Stimulated activated CD4-positive, alpha-beta T cell treated with anti-CD3 and anti-CD28 coated beads, Interleukin-2, amount 100 ng/mL, for 24 hours (primary cell): ENCODE measurements at places on chromosomes 6 and 20.

GRCh38 chr6:19180348-19181072 is 656.7 kb upstream of the ID4 start:
- no peak for DNase-seq

GRCh38 chr20:1392443-1392692 is 486 bp downstream of the FKBP1A start:
- DNase-seq = no peak

GRCh38 chr20:21613512-21613911 is 92.0 kb upstream of the PAX1 start:
- DNase-seq = no peak

DNA sequence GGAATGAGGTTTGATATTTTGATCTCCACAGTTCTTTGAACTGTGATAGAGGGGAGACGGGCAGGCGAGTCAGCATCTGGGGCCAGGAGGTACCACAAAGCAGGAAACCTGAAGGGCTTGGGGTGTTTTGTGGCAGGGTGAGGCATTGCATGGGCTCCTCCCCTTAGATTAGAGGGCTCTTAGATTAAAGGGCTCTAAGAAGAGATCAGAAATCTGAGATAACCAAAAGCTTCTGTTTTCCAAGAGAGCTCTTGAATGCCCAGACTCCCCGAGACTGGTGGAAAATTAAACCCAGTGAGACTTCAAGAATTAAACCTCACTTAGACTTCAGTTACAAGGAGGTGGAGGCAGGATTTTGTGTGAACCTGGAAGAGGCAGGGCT is 2.4 kb upstream of the GPX5 start:
- DNase-seq = peak; percentile 14

GRCh38 chr6:53727748-53728147 is 62.2 kb upstream of the KLHL31 start:
- no peak for DNase-seq

DNA sequence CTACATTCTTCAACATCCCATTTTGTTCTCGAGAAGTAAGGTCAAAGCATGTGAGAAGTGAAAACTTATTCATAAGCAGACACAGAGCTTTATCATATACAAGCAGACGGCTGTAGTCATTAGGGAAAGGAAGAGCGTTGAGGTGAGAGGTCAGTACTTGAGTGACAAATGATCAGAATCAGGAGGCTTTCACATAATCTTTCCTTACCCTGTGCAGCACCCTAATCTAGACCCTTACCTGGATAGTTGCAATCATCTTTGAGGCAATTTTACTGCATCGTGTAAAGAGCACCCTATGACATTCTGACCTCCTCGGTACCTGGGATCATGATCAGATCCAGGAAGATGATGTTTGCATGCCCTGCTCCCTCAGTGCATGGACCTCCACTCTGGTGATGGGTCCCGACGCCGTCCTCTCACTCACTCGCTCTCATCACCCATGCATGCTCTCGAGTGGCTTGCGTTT is 62.7 kb downstream of the RNF182 start:
- DNase-seq = no peak

DNA sequence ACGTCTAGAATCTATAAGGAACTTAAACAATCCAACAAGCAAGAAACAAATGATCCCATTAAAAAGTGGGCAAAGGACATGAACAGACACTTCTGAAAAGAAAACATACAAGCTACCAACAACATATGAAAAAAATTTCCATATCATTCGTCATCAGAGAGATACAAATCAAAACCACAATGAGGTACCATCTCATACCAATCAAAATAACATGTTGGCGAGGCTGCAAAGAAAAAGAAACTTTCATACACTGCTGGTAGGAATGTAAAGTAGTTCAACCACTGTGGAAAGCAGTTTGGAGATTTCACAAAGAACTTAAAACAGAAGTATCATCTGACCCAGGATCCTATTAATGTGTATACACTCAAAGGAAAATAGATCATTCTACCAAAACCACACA is 243.9 kb upstream of the RUNX2 start:
- no peak for DNase-seq

DNA sequence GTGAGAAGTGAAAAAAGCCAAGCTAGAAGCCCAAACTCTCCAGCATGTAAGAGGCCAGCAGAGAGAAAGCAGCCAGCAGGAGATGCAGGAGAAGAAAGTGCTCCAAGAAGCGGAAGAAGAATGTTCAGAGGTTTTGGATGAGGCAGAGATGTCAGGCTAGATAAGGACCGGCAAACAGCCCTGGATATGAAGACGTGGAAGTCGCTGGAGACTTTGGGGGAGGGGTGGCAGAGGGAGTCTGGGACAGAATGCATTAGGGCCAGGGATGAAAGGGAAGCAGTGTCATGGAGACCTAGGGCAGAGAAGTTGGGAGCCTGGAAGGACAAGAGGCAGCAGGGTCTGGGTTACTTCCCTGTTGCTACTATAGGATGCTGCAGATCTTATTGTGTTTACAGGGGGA is 5.3 kb upstream of the SCUBE3 start:
- no peak for DNase-seq

DNA sequence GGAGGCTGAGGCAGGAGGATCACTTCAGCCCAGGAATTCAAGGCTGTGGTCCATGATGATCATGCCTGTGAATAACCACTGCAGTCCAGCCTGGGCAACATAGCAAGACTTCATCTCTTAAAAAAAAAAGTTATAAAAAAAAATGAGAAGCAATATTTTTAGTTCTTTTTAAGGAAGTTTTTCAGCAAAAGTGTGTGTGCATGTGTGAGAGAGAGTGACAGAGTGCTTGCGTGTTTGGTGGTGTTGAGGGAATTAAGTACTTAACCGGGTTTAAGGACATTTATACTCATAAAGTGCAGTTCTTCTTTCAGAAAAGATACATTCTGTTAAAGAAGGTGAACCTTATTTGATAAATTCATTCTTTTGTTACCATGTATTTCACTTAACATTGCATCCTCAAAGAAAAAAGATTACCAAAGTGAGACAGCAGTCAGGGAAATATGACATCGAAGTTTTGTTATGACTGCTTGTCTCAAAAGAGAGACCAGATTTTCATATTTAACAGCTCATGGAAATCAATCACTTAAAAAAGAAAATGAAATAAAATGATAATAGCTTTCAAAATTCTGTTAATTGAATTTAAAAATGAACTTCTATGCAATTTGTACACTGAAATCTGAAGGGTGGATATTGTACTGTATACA is 254.7 kb downstream of the ARHGAP18 start:
- no peak for DNase-seq

GRCh38 chr20:14666696-14667095 is 329.3 kb upstream of the FLRT3 start:
- DNase-seq = no peak

- DNase-seq = no peak
Measured at GRCh38 chr6:145055567-145055966, 679.8 kb downstream of the EPM2A start.

DNA sequence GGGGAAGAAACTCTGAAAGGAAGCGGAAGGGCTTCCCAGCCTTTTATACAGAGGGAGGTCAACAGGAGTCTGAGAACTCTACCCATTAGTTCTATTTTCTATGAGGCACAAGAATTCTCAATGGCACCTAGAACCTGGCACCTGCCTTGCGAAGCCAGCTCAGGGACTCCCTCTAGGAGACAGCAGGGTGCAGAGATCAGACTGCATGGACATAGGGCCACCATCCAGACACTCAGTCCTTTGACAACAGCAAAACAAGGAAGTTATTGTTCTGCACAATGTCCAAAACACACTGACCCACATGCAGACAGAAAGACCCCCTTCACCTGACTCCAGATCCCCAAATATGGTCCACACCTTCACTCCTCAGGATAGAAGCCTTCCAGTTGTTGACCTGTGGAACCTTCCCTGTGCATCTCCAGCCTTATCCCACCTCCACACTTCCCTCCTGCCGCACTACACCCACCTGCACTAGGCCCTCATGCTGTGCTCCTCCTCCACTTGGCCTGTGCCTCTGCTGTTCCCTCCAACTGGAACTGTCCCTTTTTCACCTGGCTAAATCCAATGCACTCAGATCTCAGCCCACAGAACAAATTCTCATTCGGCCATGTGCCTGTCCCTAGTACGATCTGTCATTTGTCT is 27.8 kb downstream of the ACSS1 start:
- DNase-seq = no peak

- DNase-seq = no peak
Measured at GRCh38 chr6:110741517-110741916, 73.8 kb downstream of the CDK19 start.

DNA sequence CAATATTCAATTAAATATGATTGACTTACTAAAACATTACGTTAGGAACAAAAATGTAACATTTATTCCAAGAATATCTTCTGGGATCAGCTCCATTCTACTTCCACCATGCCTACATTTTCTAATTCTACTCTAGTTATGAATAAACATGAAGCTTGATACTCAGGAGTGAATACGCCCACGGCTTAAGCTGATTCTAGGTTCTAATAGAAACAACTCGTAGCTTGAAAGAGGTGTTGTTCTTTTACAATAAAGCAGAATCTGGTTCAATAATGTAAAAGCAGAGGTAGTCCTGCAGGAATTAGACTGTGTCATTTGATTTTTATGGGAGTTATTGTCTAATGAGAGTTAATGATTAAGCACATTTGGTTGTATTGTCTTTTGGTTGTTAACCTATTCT is 107.3 kb upstream of the OLIG3 start:
- no peak for DNase-seq

- DNase-seq = no peak
Measured at GRCh38 chr6:36444470-36444869, 1.7 kb downstream of the KCTD20 start.

DNA sequence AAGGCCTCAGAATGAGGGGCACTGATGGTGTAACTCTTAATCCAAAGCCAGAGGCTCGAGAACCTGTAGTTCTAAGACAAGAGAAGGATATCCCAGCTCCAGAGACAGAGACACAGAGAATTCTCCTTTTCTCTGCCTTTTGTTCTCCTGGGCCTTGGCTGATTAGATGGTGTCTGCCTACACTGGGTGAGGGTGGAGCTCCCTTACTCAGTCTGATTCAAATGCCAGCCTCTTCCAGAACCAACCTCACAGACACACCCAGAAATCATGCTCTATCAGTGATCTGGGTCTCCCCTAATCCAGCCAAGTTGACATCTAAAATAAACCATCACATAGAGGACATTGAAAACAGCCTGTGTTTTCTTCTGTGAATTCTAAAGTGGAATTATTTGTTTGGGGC is 68.0 kb upstream of the SMIM28 start:
- DNase-seq = no peak

GRCh38 chr20:41005361-41005729 is 23.3 kb upstream of the TOP1 start:
- DNase-seq = no peak

DNA sequence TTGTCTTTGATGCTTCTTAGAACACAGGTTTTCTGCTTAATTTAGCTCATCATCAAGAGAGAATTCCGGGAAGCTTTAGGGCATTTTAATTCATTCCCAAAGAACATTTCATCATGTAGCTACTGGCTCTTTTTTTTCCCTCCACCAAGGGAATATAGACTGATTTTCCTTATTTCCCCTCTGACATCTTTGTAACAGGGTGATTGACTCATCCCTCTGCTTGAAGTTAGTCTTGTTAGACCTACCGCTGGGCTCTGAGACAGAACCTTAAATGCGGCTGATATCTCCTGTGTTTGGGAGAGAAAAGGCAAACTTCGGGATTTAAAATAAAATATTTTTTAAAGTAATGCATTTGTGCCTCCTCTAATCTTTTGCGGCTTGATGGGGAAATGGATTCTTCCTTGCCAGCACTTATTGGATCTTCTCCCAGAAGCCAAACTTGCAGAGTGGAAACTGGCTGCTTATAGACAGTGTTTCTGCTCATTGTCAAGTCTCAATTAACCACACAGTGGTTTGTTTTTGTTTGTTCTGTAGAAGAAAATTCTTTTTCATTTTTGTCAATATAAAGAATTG is 272.7 kb upstream of the PLCB4 start:
- no peak for DNase-seq

DNA sequence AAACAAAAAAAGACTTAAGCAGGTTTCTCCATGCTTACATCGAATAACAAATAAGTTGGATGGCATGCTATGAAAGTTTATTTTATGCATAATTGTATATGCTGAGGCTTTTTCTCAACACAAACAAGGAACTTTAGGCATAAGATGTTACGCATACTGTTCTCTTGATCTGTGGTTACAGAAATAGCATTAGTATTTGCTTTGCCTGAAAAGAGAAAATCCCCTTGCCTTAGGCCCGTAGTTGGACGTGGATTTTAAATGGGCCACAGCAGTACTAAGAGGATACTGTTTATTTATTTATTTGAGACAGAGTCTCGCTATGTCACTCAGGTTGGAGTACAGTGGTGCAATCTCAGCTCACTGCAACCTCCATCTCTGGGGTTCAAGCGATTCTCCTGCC is 19.0 kb downstream of the LYRM2 start:
- no peak for DNase-seq

DNA sequence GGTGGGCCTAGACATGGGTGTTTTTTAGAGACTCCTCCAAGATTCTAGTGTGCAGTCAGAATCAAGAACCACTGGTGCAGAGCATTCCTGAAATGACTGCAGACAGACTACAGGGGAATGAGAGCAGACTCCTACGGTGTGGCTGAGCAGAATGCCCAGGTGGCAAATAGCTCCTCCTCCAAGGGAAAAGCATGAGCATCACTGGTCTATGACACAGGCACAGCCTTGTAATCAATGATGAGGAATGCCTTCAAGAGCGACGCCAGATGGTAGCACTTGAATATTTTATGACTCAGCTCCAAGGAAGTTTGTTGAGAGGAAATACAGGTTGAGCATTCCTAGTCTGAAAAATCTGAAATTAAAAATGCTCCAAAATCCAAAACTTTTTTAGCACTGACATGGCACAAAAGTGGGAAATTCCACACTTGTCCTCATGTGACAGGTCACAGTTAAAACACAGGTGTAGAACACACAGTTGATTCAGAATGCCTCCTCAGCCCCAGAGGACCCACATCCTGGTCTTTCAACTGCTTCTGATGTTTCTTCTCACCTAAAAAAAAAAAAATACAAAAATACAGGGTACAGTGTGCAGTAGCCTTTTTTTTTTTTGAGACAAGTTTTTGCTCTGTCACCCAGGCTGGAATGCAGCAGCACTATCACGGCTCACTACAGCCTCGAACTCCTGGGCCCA is 10.6 kb upstream of the FAM8A1 start:
- no peak for DNase-seq

GRCh38 chr20:33021879-33022278 is 9.6 kb upstream of the BPIFB6 start:
- DNase-seq = no peak

DNA sequence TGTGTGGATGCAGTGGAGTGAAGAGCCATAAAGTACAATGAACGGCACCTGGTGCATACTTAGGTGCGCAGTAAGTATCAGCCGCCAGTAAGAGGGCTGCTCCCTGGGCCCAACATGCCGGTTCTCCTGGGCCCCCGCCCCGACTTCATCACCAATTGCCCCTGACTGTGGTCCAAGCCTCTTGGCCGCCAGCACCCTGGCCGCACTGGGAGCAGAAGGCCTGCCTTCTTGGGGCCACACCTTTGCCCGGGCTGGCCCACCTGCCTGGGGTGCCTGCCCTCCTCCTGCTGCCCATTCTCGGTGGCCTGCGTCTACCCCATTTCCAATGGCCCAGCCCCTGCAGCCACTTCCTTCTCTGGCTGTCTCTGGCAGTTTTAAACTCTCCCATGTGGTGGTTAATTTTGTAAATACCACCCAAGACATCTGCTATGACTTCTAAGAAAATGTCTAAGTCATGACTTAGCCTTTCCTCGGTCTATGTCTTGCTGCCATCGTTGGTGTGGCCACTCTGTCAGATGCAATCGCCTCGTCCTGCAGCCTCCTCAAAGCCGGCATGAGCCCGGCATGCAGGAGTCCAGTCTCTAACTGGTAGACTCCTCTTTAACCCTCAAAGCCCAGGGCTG is 36.8 kb downstream of the PMEPA1 start:
- no peak for DNase-seq
